ENCODE measurements at places on chromosomes 7 and 10.

DNA sequence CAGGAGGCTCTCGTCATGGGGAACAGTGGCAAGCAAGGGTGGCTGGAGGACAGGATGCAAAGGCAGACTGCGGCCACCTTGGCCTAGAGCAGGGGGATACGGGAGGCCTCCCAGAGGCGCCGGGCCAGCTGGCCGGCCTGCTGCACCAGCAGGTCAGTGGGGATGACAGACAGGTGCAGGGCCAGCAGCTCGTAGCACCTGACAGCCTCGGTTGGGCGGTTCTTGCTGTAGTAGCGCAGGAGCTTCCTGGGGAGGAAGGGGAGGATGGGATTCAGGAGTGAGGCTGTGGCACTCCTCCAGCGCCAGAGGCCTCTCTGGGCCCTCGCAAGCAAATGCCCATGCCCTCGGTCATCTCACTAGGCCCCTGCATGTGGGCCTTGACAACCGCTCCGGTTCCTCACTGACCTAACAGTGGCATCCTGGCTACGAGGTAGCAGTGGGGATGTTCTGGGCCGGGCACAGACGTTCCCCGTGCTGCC is 2.5 kb upstream of the PYROXD2 start:
- DNase-seq = no peak

DNA sequence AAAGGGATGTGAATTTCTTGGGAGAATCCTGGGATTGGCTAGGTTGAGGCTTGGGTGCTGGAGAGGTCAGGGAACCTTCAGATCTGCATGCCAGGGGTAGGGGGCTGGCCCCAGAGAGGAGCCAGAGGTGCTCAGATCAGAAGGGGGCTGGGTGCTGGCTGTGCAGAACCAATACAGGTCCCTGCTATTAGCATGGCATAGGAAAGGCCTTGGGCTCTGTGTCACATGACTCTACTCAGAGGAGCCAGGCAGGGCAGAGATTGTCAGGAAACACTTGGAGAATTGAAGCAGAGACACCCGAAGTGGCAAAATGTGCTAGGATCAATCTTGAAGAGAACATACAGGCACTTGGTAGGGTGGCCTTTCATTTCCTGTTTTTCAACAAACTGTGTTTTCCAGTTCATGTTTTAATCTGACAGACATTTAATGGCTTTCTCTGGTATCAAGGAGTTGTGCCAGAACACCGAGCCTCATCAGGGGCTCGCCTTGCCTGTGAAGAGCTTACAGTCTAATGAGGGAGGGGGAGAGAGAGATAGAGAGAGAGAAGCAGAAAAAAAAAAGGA is 498.9 kb downstream of the RPS24 start:
- no peak for DNase-seq

GRCh38 chr10:13402021-13402420 is 53.9 kb upstream of the SEPHS1 start:
- no peak for DNase-seq

DNA sequence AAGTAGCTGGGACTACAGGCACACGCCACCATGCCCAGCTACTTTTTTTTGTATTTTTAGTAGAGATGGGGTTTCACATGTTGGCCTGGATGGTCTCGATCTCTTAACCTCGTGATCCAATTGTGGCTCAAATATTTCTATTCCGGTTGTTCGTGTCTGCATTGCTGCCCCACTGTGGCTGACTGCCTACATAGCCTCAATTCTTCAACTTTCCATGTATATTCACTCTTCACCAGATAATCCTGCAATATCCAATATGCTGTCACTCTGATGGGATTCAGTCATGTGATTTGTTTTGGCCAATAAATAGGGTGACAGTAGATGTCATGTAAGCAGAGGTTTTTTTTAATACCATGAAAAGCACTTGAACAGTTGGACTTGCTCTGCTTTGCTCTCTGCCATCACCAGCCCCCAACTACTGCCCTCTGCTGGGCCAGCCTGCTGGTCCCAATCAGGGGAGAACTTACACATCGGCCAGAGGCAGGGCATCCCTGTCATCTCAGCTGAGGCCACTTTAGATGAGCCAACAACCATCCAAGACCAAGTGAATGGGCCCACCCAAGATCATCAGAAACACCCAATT is 56.7 kb downstream of the NSUN6 start:
- DNase-seq = no peak

GRCh38 chr10:99531026-99531695 is 1.6 kb upstream of the NKX2-3 start:
- DNase-seq = no peak

GRCh38 chr10:22977751-22978150 is 49.9 kb downstream of the ARMC3 start:
- no peak for DNase-seq

- DNase-seq = no peak
Measured at GRCh38 chr7:157585113-157585861, 248.5 kb downstream of the DNAJB6 start.

GRCh38 chr7:155732286-155732685 is 80.0 kb downstream of the SHH start:
- no peak for DNase-seq

GRCh38 chr10:103535595-103535994 is 42.1 kb downstream of the NEURL1 start:
- DNase-seq = no peak
